ENCODE measurements at places on chromosomes 3 and 15.

DNA sequence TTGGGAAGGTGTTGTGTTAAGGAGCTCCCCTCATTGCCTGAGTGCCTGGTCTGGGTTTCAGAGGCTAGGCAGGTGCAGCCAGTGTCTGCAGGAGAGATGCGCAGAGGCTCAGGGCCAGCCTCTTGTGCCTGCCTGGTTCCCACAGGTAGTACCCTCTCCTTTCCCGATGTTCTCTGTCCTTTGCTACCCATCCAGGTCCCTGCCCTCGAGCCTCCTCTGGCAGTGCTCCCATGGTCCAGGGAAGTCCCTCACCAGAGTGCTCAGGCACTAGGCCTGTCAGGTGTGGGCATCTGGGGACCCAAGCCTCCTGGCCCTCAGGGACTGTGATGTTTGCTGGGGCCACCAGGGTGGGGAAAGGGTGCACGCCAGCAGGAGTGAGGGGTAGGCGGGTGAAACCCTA is 5.0 kb downstream of the TRPM1 start:
- no peak for DNase-seq

GRCh38 chr3:112676659-112677234 is 35.8 kb upstream of the CCDC80 start:
- DNase-seq: peak; percentile 77

GRCh38 chr3:73804204-73804603 is 179.5 kb upstream of the PDZRN3 start:
- no peak for DNase-seq

- DNase-seq: peak; percentile 47
Measured at GRCh38 chr15:29090617-29091466, 178.8 kb downstream of the NSMCE3 start.

- no peak for DNase-seq
Measured at GRCh38 chr15:44584162-44584749, 47.3 kb downstream of the EIF3J start.

GRCh38 chr3:17995769-17996168 is 253.3 kb upstream of the TBC1D5 start:
- DNase-seq: no peak

DNA sequence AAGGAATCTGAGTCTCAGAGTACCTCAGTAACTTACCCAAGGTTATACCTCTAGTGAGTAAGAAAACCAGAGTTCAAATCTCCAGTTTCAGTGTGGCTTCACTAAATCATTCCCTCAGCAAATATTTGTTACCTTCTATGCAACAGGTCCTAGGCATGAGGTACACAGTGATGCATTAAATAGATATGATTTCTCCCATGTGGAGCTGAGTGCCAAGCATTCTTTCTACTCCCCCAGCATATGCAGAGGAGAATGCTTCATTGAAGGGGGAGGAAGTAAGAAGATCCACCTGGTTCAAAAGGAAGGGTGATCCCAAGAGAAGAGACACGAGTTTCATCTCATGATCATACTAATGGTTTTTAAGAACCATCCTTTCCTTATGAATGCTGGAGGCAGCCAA is 6.8 kb upstream of the MTHFS start:
- no peak for DNase-seq

DNA sequence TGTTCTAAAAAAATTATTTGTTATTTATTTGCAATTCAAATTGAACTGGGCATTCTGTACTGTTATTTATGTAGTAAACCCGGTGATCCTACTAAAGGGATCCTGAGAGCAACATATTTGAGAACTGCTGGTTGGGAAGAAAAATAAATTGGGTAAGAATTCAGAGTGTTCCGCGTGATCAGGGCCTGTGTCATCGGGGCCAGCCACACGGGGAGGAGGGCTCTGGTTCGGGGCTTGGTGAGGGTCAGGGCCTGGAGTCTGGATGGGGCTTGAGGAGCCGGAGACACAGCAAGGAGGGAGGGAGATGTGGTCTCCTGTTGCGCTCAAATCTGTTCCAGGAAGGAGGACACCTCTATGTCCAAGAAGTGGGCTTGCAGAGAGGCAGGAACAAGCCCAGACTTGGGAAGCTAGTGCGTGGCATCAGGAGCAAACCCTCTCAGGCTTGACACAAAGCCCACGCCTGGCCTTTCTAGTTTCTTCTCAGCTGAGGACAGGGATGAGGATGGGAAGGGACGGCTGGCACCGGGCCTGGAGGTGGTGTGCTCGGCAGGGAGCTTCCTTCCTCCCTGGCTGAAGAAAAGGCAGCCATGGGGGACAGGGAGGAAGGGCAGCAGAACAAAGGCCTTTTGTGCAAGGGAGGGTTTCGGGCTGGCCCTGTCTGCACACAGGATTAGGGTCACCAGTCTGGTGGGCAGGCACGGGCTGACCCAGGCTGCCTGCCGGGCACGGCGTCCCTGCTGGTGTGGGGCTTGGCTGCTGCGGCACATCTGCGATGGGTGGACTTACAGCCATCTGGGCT is 22.9 kb upstream of the FBLN2 start:
- DNase-seq: no peak

GRCh38 chr3:51702156-51702555 is 4.7 kb upstream of the GRM2 start:
- DNase-seq: no peak

GRCh38 chr3:34229876-34230275 is 431.4 kb downstream of the PDCD6IP start:
- DNase-seq: no peak

DNA sequence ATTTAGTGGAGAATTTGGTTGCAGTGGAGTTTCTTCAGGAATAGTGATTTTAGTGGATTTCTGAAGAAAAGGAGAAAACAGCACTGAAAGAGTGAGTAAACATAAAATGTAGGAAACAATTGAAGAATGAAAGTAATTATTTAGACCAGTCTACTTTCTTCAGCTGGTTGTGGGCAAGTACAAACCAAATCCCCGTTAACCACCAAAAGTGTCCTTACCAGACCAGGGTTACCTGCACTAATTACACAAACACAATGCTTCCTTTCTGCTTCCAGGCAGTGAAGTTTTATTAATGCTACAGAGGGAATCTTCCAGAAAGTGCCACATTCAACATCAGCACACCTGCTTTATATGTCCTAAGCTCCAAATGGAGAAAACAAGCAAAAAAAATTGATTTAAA is 248.0 kb upstream of the TBC1D5 start:
- no peak for DNase-seq

- no peak for DNase-seq
Measured at GRCh38 chr3:9203317-9203716, 46.1 kb downstream of the SRGAP3 start.

DNA sequence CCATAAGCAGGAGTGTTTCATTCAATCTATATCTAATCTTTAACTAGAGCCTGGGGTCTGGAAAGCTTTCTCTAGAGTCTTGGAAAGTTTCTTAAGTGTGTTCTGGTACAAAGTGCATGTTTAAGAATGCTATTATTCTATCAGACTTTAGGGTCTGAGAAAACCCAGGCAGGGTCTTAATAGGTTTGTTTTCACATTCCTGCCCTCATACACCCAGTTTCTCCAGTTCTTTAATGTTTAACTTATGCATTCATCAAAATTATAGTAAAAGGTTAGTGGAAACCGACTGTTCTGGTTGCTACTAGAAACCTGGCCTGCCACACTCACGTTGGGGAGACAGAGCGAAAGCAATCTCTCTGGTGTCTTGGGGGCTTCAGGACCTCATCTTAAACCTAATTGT is 102.9 kb upstream of the WDR72 start:
- DNase-seq: no peak

- no peak for DNase-seq
Measured at GRCh38 chr15:36575266-36575665, 4.2 kb upstream of the CDIN1 start.

DNA sequence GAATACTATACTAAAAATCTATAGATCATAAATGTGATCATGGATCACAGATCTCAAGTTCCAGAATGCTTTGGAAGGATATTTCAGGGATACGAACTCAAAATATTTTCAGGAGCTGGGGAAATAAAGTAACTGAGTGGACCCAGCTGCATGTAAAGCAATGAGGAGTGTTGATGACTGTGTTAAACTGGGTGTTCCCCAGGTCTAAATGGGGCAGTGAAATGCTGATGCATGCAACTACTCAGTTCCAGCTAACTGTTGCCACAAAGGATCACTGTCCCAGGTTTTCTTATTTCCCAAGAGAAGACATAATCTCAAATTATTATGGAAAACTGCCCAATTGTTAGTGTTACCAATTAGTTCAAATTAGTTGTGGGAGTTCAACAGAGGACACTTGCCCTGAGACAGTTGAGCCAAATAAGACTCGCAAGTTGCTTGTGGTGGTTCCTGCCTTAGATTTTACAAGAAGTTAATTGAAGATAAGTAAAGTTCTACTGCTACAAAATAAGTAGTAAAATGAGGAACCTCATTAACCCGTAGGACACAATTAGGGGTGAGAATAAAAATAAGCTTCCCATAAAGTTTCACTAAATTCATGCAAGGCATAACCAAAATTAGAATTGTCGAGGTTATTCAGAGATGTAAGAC is 66.3 kb upstream of the IL12A start:
- DNase-seq: no peak

- no peak for DNase-seq
Measured at GRCh38 chr3:47296562-47297302, 14.0 kb downstream of the KLHL18 start.

DNA sequence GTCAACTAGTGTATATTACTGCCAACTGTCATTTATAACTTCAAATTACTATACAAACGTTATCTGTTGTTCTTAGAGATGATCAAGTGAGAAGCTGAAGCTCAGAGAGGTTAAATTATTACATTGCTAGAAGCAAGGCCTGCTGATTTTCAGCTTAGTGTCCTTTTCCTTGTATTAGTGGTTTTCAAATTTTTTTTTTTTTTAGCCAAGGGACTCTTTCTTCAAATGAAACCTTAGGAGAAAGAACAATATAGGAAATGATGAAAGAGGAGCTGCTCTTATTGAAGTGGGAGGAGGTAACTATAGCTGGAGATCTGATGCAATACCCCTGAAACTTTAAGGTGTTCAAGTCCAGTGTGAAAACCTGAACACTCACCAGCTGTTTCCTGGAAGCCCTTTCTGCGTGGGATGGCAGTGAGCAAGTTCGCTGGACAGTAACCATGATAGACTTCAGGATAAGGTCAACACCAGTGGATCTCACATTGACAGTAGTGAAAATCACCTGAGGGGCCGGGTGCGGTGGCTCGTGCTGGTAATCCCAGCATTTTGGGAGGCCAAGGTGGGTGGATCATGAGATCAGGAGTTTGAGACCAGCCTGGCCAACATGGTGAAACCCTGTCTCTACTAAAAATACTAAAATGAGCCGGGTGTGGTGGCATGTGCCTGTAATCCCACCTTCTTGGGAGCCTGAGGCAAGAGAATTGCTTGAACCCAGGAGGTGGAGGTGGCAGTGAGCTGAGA is 376.2 kb downstream of the EDEM1 start:
- no peak for DNase-seq

DNA sequence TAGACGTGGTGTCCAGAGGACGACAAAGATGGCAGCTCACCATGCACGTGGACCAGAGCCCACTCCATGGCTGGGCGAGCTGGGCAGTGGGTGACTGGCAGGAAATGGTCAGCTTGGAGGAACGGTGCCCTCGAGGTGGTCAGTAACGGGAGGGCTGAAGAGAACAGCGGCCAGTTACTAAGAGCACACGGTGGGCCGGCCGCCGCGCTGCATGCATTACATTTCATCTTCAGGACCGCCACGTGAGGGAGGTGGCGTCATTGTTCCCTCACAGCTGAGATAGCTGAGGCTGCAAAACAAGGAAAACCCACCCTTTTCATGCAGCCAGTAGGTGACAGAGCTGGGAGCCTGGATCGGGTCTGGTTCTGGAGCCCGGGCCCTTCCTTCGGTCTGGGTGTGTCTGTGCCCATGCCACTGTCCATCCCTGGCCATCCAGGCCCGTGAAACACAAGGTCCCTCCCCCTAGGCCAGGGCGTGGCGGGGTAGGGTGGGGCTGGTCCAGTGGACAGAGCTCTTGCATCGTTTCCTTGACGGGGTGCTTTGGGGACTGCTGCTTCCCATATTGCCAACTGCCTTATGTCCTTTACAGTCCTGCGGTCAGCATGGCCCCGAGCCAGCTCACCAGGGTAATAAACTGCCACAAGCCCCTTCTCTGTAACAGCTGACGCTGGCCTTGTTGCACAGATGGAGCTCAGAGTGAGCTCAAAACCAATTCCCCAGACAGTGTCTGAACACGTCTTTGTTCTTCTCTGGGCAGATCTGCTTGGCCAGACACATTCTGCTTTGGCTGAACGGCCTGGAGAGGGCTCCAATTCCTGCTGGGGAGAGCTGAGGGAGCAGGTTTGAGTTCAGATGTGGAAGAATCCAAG is 51.8 kb downstream of the RGMA start:
- peak; percentile 83 for DNase-seq

DNA sequence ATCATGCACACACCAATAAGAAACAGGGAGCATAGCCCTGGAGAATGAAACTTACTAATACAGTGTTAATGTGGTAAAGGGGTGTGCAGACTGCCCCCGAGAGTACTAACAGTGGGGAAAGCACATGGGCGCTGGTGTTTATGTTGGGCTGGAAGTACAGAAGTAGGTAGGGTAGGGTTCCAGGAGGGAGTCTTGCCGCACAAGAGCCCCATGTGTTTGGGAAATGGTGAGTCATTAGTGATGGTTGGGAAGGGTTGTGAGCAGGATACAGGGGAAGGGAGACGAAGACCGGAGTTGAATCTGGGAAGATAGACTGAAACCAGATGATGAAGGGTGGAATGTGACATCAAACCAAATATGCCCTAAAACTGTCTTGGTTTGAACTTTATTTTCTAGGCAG is 117.1 kb downstream of the THSD4 start:
- no peak for DNase-seq

- DNase-seq: no peak
Measured at GRCh38 chr3:81214631-81215030, 546.8 kb downstream of the GBE1 start.

GRCh38 chr3:139705631-139706030 is 27.9 kb upstream of the NMNAT3 start:
- no peak for DNase-seq

- no peak for DNase-seq
Measured at GRCh38 chr15:81311752-81312464, 12.0 kb downstream of the STARD5 start.

DNA sequence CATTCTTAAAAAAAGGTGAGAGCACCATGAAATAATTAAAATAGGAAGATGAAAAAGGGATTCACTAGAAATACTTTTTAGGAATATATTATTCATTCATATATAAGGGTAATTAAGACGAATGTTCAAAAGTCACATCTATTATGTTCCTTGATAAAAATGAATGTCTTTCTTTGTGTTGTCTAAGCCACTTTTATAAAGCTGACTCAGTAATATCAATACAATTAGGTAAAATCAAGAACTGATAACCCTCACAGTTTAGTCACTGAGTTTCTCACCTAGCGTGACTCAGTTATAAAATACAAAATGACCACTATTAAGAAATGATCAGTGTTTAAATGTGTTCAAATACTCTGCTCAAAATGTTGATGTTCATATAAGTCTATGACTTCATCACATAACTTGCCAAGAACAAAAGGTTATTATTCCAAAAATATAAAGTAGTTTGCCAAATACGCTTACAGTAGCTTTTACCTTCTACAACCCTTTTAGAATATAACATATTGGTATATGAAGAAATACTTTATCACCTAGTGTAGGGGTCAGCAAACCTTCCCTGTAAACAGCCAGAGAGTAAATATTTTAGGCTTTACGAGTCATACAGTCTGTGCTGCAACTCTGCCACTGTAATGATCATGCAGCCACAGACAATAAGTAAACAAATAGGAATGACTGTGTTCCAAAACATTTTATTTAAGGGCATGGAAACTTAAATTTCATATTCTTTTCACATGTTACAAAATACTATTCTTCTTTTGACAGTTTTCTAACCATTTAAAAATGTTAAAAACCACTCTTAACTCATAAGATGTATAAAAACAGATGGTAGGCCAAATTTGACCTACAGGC is 369.8 kb downstream of the TBC1D5 start:
- no peak for DNase-seq
